ENCODE measurements at places on chromosomes 1 and 21.

DNA sequence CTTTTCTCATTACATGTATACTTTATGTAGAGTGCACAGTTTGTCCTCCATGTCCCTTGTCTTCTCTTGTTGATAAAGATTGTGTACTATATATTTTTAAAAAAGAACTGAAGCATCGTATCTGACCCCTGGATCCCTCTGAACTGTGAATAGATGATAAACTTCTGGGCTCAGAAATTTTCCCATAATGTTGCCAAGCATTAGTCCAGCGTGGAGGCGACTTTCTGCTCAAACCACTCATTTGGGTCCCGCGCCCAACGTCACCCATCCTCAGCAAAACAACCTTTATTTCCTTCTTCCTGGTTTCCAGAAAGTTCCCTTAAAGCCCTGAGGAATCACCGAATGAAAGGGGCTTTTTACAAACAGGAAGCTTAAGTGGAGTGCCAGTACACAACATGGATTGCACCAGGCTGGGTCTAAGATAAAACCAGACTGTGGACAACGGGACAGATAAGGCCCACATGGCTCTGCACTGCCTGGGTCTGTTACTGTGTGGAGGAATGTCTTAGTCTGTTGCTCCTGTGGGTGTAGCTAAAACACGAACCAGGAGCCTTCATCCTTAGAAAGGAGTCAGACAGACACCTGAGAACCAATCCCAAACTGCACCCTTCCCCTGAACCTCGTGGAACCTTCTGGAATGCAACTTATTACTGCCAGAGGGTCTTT is 15.6 kb downstream of the EVA1C start:
- H3K4me1 ChIP-seq: peaks cover 62% of the 10 kb centered on the region
- DNase-seq: no peak
- H3K36me3 ChIP-seq: no peaks in the 10 kb centered on the region
- peak overlapping the region; percentile 4 for H3K27ac ChIP-seq
- H3K27me3 ChIP-seq: no peaks in the 10 kb centered on the region

GRCh38 chr1:235730007-235730406 is 80.4 kb upstream of the GNG4 start:
- no peak for DNase-seq
- no peaks in the 10 kb centered on the region for H3K27me3 ChIP-seq
- no peak overlapping the region for H3K4me3 ChIP-seq
- H3K4me1 ChIP-seq: no peaks in the 10 kb centered on the region
- H3K36me3 ChIP-seq: peaks cover 36% of the 10 kb centered on the region

- no peak overlapping the region for H3K27ac ChIP-seq
- DNase-seq: no peak
- H3K4me1 ChIP-seq: no peaks in the 10 kb centered on the region
- H3K4me3 ChIP-seq: no peak overlapping the region
These were observed 32.5 kb downstream of the UBE2U start for GRCh38 chr1:64235910-64236309.

DNA sequence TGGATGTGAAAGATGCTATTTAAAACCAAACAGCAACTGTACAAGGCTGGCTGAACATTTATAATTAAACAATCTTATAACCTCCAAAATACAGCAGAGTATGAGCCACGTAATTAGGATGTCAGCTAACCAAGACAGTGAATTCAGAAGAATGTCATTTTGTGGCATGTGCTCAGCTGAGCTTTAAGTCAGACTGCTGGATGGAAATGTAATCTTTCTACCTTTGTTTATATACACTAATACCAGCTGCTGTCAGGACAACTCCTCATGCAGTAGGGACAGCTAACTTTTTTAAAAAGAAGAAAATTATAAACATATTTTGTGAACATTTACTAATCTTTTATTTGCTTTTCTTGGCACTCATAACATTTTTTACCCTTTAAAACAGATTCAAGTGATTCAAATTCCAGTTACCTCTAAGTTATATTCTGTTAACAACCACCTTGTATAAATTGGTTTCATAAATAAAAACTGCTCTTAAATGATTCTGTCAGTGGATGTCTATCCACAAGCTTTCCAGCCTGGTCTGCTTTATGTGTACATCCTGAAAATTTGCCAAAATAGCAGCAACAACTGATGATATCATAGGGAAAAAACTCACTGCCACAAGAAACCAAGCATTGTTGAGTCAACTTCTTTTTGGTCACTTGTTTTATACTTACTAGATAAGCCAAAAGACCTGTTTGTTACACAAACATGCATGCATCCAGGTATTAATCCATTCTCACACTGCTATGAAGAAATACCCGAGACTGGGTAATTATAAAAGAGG is 36.1 kb downstream of the DPH5 start:
- no peak overlapping the region for H3K27ac ChIP-seq
- no peak overlapping the region for H3K4me3 ChIP-seq
- no peak for DNase-seq
- no peaks in the 10 kb centered on the region for H3K36me3 ChIP-seq
- no peaks in the 10 kb centered on the region for H3K27me3 ChIP-seq

DNA sequence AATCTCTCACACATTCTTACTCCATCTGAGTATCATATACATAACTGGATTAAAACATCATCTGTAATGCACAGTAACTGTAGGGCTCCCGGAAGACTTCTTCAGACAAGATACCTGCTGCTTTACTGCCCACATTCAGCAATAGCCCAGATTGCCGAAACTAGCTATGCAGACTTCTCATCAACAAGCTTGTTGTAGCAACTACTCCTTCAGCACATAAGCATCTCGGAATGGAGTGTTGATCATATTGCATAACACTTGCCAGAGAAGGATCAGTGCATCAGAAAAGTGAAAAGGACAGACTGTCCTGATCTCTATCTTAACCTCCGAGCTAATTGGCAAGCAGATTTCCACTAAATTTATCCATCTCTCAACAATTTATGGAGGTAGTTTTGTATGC is 354.6 kb upstream of the C1orf87 start:
- H3K4me3 ChIP-seq: no peak overlapping the region
- DNase-seq: no peak
- H3K27me3 ChIP-seq: no peaks in the 10 kb centered on the region
- H3K27ac ChIP-seq: no peak overlapping the region
- H3K4me1 ChIP-seq: no peaks in the 10 kb centered on the region

- no peaks in the 10 kb centered on the region for H3K36me3 ChIP-seq
- H3K4me3 ChIP-seq: no peak overlapping the region
- H3K27ac ChIP-seq: no peak overlapping the region
- no peaks in the 10 kb centered on the region for H3K4me1 ChIP-seq
These were observed 413.7 kb downstream of the DISC1 start for GRCh38 chr1:232040260-232040659.

DNA sequence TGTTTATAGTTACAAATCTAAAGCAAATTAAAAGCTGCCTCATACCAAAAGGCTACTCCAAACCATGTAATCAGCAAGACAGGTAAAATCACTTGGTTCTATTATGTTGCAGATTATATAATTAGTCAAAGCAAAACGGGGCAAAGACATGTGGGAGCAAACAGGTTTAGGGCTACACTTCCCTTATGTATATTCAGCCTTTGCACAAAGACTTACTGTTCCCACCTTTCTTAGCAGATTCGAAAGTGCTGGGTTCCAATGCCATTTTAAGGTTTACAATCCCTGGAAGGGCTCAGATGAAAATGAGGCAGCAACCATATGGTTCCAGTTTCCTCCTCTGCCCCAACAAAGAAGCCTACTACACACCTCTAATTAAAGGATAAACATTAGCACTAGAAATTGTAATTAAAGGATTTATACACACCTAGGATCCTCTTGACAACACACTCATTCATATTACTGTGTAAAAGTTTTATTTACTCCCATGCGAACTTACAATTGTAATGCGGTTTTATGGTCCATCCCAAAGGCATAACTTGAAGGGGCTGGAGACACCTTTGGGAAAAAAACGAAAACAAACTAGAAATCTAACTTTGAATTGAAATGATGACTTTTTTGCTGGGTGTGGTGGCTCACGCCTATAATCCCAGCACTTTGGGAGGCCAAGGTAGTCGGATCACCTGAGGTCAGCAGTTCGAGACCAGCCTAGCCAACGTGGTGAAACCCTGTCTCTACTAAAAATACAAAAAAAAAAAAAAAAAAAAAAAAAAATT is 117.3 kb upstream of the PKN2 start:
- H3K27ac ChIP-seq: no peak overlapping the region
- no peak for DNase-seq
- H3K4me1 ChIP-seq: no peaks in the 10 kb centered on the region
- no peaks in the 10 kb centered on the region for H3K27me3 ChIP-seq

GRCh38 chr1:53642215-53642555 is 96.8 kb downstream of the GLIS1 start:
- no peak overlapping the region for H3K4me3 ChIP-seq
- H3K36me3 ChIP-seq: no peaks in the 10 kb centered on the region
- H3K27ac ChIP-seq: no peak overlapping the region
- H3K4me1 ChIP-seq: peaks cover 6% of the 10 kb centered on the region
- no peaks in the 10 kb centered on the region for H3K27me3 ChIP-seq

GRCh38 chr1:207494171-207494570 is 1.8 kb upstream of the CR1 start:
- DNase-seq: no peak
- no peak overlapping the region for H3K27ac ChIP-seq
- H3K27me3 ChIP-seq: no peaks in the 10 kb centered on the region
- H3K4me1 ChIP-seq: peaks cover 9% of the 10 kb centered on the region
- no peaks in the 10 kb centered on the region for H3K36me3 ChIP-seq

DNA sequence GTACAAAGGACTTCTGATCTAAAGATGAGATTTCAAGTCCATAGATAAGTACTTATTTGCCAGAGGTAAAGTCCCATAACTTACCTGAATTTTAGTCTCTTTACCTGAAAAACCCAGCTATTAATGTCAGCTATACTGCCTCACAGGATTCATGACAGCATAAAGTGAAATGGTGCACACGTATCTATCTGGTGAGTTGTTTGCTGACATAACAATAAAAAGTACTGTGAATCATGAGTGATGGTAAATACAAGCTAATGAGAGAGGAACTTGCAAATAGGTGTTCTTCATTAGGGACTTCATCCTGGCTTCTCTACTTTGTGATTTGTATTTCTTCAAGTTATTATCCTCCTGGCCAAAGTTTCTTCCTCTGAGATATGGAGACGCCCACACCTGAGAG is 225.1 kb upstream of the C8B start:
- H3K27me3 ChIP-seq: no peaks in the 10 kb centered on the region
- no peak overlapping the region for H3K27ac ChIP-seq
- H3K4me1 ChIP-seq: no peaks in the 10 kb centered on the region
- H3K36me3 ChIP-seq: no peaks in the 10 kb centered on the region

- H3K4me3 ChIP-seq: no peak overlapping the region
- no peak overlapping the region for H3K27ac ChIP-seq
- no peaks in the 10 kb centered on the region for H3K27me3 ChIP-seq
These were observed 44.3 kb downstream of the C8A start for GRCh38 chr1:56898879-56899278.

GRCh38 chr21:42102076-42102475 is 31.0 kb downstream of the UMODL1 start:
- H3K4me1 ChIP-seq: peaks cover 14% of the 10 kb centered on the region
- H3K4me3 ChIP-seq: no peak overlapping the region
- H3K27ac ChIP-seq: no peak overlapping the region
- DNase-seq: no peak

- no peak overlapping the region for H3K27ac ChIP-seq
- no peaks in the 10 kb centered on the region for H3K27me3 ChIP-seq
- H3K4me1 ChIP-seq: no peaks in the 10 kb centered on the region
These were observed 3.4 kb downstream of the FCER1G start for GRCh38 chr1:161218301-161219077.

- no peak overlapping the region for H3K27ac ChIP-seq
- H3K27me3 ChIP-seq: no peaks in the 10 kb centered on the region
- H3K4me1 ChIP-seq: peaks cover 13% of the 10 kb centered on the region
These were observed 49.5 kb upstream of the BCL10 start for GRCh38 chr1:85325920-85326319.

GRCh38 chr1:19533626-19534025 is 48.3 kb upstream of the CAPZB start:
- H3K4me3 ChIP-seq: no peak overlapping the region
- H3K36me3 ChIP-seq: no peaks in the 10 kb centered on the region
- H3K4me1 ChIP-seq: no peaks in the 10 kb centered on the region
- no peak for DNase-seq

DNA sequence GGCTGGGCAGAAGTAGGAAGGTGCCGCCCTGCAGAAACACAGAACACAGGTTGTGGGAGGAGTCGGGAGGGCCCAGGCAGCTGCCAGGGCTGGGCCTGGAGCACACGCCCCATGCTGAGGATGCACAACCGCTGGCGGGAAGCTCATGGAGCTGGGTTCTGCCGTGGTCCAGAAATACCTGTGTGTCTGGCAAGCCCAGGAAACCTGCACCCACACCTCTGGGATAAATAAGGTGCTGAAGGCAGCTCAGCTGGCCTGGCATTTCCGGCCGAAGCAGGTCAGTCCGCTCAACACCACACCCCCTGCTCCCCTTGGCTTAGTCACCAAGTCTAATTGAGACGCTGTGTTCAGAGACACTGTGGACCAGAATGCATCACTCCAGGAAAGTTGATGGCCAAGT is 32.1 kb downstream of the CTNNBIP1 start:
- no peak overlapping the region for H3K27ac ChIP-seq
- H3K36me3 ChIP-seq: no peaks in the 10 kb centered on the region
- H3K27me3 ChIP-seq: no peaks in the 10 kb centered on the region
- H3K4me1 ChIP-seq: peaks cover 29% of the 10 kb centered on the region

GRCh38 chr1:181136738-181137122 is 48.2 kb downstream of the IER5 start:
- no peaks in the 10 kb centered on the region for H3K36me3 ChIP-seq
- no peaks in the 10 kb centered on the region for H3K27me3 ChIP-seq
- H3K4me1 ChIP-seq: peaks cover 42% of the 10 kb centered on the region
- H3K4me3 ChIP-seq: no peak overlapping the region
- peak overlapping the region; percentile 76 for H3K27ac ChIP-seq

DNA sequence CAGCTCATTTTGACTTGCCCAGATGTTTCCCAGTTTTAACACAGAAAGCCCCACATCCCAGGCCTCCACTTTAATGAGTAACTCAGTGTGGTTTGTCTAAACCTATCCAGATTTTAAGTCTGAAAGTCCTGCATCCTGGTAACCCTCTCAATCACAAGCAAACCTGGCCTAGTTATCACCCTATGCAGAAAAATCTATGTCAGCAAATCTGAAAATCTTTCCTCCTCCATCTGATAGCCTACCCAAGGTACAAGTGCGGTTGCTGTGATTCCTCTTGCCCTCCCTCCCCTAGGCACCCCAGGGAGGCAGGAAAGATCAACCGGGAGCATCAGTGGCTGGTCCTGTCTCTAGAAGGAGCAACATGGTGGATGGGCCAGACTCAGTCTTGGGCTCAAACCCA is 163.7 kb downstream of the IGSF21 start:
- H3K27ac ChIP-seq: no peak overlapping the region
- no peak for DNase-seq
- no peak overlapping the region for H3K4me3 ChIP-seq
- no peaks in the 10 kb centered on the region for H3K27me3 ChIP-seq

DNA sequence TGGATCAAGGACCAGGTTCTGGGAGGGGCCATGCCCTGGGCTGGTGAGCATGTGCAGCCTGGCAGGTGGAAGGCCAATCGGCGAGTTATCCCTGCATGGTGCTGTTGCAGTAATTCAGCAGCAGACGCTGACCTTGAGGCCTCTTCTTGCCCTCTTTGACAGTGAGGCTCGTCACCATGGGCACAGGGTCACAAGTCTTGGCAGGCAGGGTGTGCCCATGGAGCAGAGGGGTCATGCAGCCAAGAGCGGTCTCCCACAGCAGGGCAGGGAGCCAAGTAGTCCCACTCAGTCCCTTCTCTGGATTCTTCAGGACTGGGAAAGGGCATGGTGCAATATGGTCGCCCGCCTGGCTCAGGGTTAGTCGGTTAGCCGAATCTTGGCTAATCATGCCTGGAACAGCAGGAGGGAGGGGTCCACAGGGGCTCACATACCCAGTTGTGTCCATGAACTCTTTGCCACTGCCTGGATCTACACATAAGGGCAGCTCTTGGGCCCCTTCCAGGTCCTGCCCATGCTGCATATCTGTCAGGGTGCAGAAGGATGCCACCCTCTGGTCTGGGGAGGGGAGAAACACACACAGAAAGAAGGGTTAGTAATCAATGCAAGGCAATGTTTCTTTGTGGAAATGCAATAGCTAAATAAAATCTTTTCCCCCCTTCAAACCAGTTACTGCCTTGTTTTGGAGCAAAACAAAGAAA is 226.8 kb downstream of the SIPA1L2 start:
- no peak overlapping the region for H3K4me3 ChIP-seq
- DNase-seq: no peak

All from vagina (tissue), 2 donors.